ENCODE measurements at places on chromosomes 3 and 15.

DNA sequence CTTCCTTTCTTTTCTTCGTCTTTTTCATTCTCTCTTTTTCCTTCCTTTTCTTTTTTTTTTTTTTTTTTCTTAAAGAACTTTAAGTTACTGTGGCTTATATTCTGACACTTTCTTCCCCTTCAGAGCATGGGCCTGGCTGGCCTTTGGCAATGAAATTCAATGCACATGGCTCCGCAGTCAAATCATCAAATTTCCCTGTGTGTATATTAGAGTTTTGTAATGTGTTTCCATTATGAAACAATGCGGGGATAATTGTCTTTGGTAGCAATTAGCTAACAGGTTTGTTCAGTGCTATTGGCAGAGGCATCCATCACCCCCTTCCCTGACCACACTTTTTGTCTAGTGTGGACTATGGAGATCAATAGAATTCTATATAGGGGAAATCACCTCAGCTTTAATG, 80.5 kb downstream of the CDIN1 start:
- no peak for DNase-seq

GRCh38 chr3:126356373-126357264, 589 bp downstream of the KLF15 start:
- DNase-seq, result peak; percentile 15

GRCh38 chr15:62962101-62962995, 80.2 kb upstream of the TPM1 start:
- no peak for DNase-seq

GRCh38 chr3:176696816-176697215, 500.5 kb downstream of the TBL1XR1 start:
- no peak for DNase-seq

GRCh38 chr15:97968380-97968779, 7.9 kb downstream of the ARRDC4 start:
- DNase-seq, result no peak

- peak; percentile 56 for DNase-seq
Measured at GRCh38 chr3:65342084-65342683, 654.4 kb upstream of the ADAMTS9 start.
